Activated CD4-positive, alpha-beta T cell treated with anti-CD3 and anti-CD28 coated beads, Interleukin-2, amount 50 U/mL, for 4 hours (primary cell): ENCODE measurements at places on chromosomes 5 and 9.

GRCh38 chr9:18366184-18366583, 107.8 kb upstream of the ADAMTSL1 start:
- no peak for DNase-seq

DNA sequence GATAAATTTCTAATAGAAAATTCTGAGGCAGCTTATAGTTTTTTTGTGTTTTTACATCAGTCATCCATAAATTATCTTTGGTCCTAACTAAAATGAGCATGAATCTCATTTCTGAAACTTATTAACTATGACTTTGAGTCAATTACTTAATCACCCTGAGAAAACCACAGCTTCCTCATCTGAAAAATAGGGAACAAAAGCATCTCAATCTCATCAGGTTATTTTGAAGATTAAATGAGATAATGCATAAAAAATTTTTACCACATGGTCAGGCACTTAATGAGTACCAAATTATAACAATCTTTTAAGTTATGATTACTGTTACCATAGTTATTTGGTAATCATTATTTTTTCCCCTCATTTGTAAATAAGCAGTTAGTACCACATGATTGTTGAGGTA, 279.1 kb downstream of the MAST4 start:
- DNase-seq: no peak

- DNase-seq: no peak
Observed at GRCh38 chr5:72397836-72398235, 77.7 kb downstream of the PTCD2 start.

GRCh38 chr9:77180056-77180455, 2.7 kb downstream of the VPS13A start:
- DNase-seq: no peak

DNA sequence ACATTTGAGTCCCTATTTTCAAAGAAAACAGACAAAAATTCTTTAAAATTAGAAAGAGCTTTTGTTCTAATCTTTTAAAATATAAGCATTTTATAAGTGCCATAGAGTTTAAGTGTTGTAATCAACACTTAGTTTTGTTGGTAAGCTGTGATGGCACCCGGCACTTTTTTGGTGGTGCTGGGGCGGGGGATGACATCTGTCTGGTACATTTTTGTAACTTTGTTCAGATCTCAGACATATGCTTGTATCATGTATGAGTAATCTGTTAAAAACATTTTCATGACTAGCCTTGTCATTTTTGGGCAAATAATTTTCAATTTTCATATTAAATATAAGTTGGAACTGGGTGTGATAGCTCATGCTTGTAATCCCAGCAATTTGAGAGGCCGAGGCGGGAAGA, 51.7 kb downstream of the UBAP1 start:
- no peak for DNase-seq

GRCh38 chr5:43410414-43410813, 1.8 kb downstream of the CCL28 start:
- no peak for DNase-seq

GRCh38 chr9:89173072-89173471, 5.5 kb downstream of the SHC3 start:
- DNase-seq: no peak

DNA sequence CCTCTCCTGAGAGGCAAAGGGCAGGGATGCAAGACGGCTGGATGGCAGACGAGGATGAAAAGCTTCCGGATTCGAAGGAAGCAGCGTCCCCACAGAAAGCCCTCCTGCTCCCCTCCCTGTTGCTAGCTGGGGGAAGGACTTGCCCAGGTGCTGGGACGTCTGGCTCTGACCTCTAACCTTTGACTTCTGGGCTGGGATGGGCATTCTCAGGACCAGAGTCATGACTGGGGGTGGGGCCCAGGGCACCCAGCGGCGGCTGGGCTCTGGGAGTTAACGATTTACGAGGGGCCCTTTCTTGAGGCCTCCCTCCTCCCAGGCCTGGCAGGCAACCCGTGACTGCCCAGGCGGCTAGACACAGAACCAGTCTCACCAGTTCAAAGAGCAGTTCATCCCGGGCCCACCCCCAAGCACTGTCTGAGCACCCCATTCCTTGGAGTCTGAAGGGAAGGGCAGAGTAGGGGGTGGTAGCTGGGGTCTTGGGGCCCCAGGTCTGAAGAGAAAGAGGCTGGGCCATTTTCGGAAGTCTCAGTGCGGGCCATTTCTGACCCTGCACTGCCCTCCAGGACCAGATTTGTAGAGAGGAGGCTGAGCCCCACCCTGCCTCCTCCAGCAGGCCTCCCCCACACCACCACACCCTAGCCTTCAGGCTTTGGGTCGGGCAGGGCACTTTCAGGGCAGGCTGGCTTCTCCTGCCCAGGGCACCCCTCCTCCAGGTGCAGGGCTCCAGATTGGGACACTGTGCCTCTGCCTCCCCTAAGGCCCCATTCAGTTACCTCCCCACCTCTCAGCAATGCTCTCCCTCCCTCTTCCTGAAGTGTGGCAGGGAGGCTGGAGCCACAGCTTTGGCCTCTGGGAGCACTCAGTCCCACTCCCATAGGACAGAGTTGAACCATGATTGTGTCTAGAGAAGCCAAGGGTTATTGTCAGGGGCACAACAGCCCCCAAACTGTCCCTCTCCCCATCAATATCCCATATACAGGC, 5.0 kb upstream of the CXXC5 start:
- no peak for DNase-seq

DNA sequence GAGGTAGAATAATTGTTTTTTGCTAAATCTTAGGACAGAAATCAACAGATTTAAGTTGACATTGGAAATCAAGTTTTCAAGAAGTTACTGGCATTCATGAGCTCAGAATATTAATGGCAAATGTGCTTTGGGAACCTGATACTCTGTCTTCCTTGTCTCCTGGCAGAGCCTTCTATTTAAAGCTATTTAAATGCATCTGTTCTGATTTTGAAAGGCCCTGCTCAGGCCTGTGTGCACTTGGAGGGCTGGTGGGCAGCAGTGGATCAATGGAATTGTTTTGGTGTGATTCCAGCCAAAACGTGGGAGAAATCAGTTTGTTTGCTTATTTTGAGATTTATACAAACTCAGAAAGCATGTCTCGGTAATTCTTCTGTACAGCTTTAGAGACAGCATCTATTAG, 38.5 kb downstream of the FBXL7 start:
- DNase-seq: no peak

DNA sequence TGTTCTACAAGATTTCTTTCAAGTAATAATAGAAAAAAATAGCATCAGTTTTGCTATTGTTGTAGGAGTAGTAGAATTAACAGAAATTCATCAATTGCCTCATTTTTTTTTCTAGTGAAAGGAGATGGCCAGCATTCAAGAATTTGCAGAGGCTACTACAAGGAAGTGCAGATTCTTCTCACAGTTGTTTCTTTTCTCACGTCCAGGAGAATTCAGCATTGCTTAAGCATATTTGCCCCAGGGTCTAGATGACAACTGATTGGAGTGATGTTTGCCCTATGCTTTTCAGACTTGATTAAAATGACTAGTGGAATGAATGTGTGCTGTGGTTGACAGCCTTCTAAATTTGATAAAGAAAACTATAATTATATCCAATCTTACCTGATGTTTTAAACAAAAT, 46.6 kb upstream of the SLC12A2 start:
- DNase-seq: no peak

GRCh38 chr5:118553662-118554061, 434.7 kb downstream of the DTWD2 start:
- no peak for DNase-seq

GRCh38 chr9:107142430-107142829, 140.6 kb upstream of the RAD23B start:
- DNase-seq: no peak

DNA sequence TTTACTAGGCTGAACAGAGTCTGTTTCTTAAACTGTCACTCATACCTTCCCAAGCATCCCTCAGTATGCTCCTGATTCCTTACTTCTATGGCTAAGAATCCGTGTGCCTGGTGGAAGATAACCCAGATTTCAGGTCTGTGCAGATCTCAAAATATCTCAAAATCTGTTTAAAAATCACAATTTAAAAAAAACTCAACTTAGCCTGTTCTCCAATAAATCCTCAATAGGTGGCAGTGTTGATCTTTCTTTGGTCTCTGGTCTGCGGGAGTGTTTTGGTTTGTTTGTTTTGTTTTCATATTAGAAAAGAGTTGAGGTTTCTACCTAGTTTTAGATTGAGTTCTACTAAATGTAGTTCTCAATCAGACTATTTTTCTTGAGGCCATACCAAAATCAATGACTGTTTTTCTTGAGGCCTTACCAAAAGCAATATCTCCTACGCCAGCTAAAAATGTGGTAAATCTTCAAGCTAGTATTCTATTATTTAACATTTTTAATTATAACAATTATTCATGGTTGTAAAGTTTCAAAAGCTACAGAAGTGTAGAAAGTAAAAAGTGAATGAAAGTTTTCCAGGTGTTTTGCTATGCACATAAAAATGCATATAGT, 57.9 kb downstream of the TGFBR1 start:
- DNase-seq: no peak

GRCh38 chr5:147756566-147756965, 26.0 kb downstream of the JAKMIP2 start:
- DNase-seq: no peak

- no peak for DNase-seq
Observed at GRCh38 chr5:155125551-155126095, 112.1 kb downstream of the KIF4B start.

DNA sequence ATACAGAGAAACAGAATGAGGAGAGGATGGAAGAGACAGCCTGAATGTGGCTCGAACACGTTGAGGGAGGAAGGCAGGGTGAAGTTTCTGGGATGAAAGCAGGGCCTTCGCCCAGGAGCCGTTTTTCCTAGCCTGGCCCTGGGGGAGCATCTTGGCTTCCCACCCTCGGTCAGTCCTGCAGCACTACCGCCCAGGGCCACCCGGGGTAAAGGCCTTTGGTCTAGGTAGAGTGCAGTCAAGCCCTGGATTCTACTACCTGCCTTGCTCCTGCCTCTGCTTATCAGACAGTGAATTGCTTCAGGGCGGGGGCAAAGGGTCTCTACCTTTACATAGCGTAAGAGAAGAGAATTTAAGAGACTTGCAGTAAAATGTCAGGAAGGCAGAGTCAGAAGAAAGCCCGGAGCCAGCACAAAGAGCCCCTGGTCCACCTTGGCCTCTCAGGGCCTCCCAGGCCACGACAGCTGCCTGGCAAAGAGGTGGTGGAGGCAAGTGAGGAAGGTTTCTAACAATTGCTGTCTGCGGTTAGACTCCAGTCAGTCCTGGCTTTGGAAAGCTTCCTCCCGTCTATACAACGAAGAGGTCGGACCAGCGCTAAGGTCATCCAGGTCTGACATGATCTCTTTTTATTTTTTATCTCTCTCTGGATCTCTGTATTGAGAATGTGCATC, 17.9 kb downstream of the COL15A1 start:
- no peak for DNase-seq

DNA sequence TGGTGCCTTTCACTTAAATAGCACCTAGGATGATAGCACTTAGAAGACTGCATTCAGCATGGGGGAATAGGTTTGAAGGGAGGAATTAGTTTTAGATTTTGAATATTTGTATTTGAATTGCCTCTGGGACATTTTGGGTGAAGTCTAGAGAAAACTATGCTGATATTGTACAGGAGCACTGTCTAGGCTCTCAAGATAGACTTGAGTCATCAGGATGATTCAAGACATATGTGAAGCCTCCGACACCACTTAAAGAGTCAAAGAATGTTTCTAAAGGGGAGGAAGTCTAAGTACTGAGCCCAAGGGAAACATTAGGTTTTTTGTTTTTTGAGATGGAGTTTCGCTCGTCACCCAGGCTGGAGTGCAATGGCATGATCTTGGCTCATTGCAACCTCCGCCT, 63.9 kb upstream of the CCDC180 start:
- DNase-seq: no peak

GRCh38 chr9:135023088-135023785, 64.2 kb upstream of the OLFM1 start:
- DNase-seq: no peak

DNA sequence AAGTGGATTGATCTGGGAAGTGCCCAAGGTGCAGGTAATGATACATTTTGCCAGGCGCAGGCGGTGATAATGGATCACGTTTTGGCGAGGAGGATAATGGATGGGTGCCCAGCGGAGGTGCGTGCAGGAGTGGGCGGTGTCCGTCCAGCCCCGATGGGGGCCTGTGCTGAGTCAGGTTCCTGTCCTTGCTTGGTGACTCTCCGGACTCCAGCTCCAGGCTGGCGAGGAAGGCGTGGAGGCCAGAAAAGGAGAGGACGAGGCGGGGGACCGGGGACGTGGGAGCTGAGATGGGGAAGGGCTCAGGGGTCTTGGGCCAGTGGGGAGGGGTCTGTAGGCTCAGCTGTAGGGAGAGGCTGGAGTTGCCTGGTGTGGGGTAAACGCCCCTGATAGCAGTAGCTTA, 268.3 kb downstream of the PBX3 start:
- DNase-seq: no peak
